NCI-H2171 treated with DMSO at 0.1 percent for 48 hours (cell line): ENCODE measurements at places on chromosomes 12 and 14.

DNA sequence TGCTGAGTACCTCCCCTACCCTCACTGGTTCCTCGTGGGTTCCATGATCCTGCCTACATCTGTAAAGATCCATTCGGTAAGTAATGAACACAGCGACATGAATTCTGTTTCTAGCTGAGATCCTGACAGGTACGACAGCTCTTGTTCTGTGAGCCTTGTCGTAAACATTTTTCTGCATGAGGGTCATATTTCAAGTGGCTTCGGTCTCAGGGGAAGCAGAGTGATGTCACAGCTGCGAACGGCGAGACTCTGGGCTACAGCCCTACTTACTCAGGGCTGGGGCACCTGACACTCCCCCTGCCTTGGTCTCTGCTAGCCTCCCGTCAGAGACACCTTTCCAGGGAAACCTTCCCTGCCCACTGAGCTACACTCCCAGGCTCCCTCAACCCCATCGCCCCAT, 85.8 kb downstream of the RBM19 start:
- DNase-seq: peak; percentile 79

DNA sequence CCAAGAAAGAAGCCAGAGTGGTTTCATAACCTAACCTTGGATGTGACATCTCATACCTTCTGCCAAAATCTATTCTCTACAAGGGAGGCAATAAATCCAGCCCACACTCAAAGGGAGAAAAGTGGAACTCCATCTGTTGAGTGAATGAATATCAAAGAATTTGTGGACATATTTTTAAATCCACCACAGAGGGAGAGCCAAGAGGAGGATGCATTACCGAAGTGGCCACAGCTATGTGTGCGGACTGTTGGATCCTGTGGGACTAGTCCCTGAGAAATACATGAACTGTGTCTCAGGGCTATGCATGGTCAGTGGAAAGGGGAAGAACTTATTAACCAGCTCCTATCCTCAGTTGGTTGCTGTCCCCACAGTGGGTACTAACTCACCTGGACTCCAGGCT, 273.9 kb downstream of the NUAK1 start:
- DNase-seq: no peak

DNA sequence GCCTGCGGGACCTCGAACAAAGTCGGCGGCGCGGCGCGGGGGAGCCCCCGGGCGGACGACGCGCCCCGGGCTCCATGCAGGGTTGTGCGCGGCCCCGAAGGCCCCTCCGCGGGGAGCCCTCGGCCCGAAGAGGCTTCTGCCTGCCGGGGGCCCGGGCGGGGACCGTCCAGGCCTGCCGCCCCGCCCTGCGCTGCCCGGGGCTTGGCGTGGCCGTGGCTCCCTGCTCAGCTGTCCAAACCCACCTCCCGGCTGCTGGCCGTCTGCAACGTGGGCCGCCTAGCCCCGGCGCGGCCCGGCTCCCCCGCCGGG, 670 bp downstream of the DYRK2 start:
- no peak for DNase-seq

GRCh38 chr12:79983986-79984620, 49.2 kb upstream of the PPP1R12A start:
- DNase-seq: no peak

DNA sequence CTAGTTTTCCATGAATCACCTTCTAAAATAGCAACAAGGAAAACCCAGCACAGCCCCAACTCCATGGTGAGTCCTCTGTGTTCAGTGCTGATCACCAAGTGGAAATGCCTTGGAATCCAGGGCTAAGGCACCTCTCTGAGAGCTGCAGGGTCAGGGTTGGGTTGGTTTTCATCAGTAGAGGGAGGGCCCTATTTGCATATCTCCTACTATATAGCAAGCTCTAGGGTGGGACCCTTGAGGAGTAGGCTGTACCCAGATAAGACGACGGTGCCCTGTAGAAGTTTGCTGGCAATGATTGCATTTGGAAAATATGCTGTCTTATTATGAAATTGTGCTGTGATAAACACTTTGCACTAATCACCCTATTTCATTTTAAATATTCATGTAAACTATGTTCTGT, 1011.8 kb downstream of the TMEM121 start:
- no peak for DNase-seq

DNA sequence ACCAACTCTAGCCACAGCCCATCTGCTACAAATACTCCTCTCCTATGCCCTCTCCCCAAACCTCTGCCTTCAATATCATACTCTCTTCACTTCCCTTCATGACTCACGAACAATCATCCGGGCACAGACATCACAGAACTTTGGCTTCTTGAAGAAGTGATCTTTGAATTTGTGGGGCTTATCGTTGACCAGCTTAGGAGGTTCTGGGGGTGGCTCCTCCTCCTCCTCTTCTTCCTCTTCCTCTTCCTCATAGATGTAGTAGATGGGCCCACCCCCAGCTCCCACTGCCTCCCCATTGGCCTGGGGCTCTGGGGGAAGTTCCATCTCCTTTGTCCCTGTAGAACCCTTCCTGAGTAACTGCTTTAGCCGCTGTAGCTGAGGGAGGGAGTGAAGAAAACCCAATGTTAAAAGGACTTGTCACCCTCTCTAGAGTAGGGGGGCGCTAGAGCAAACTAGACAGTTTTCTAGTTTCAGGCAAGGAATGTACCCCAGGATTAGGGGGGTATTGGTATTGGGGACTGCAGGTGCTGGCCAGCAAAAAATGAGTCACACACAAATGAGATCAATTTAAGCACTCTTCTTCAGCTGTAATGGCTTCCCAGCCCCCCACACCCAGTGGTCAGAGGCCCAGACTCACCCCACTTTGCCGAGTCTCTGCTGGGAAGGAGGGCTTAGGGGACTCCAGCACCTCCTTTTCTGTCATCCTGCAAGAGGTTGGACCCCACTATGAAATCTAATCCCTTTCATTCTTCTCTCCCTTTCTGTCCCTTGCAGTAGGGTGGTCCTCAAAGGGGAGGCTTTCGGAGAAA, 1.8 kb downstream of the STAC3 start:
- no peak for DNase-seq

GRCh38 chr12:130704606-130705005, 11.5 kb downstream of the RIMBP2 start:
- no peak for DNase-seq

GRCh38 chr12:106149096-106149784, 10.5 kb upstream of the NUAK1 start:
- peak; percentile 37 for DNase-seq

- DNase-seq: no peak
Observed at GRCh38 chr12:128754275-128754674, 69.5 kb downstream of the SLC15A4 start.

- DNase-seq: no peak
Observed at GRCh38 chr12:26244503-26244902, 49.1 kb downstream of the SSPN start.

DNA sequence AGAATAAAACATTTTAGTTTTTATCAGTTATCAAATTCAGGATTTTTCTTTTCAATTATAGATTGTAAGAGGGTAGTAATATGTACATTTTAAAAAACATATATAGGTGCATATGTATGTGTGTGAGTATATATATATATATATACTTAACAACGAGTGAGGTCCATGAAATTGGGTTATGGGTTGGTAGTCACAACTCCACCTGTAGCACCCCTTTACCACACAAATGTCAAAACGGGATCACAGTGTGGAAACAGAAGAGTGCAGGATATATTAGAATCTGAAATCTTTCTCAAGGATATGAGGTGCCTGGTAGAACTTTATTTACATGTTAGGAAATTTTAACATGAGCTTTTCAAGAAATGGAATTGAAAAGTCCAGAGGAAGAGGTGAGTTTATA, 31.3 kb downstream of the MIA2 start:
- peak; percentile 26 for DNase-seq

GRCh38 chr12:96197503-96198272, 3.5 kb downstream of the ELK3 start:
- DNase-seq: no peak

- DNase-seq: no peak
Observed at GRCh38 chr14:76510181-76510580, 134.2 kb downstream of the ESRRB start.

GRCh38 chr14:37198273-37198598, 499 bp downstream of the MIPOL1 start:
- DNase-seq: no peak

GRCh38 chr12:88036353-88036965, 7.3 kb upstream of the C12orf50 start:
- no peak for DNase-seq
